ENCODE measurements at places on chromosomes 4 and X. TPM values are rescaled to one million over a fixed set of nuclear protein-coding genes. Genes with fewer than 3 reads are reported as not detected.

The PAGE2B gene
- total RNA-seq = not detected

The KCNIP4 gene
- total RNA-seq = not detected

The GLA gene
- 19.3 TPM for total RNA-seq

The RAPGEF2 gene
- total RNA-seq = 29.8 TPM

The OPRPN gene
- not detected for total RNA-seq

The CDKL5 gene
- total RNA-seq = 5.0 TPM

The ALAS2 gene
- not detected for total RNA-seq

The CFP gene
- 0.17 TPM for total RNA-seq
